NCI-H526 (cell line): ENCODE measurements at places on chromosomes 4 and X.

DNA sequence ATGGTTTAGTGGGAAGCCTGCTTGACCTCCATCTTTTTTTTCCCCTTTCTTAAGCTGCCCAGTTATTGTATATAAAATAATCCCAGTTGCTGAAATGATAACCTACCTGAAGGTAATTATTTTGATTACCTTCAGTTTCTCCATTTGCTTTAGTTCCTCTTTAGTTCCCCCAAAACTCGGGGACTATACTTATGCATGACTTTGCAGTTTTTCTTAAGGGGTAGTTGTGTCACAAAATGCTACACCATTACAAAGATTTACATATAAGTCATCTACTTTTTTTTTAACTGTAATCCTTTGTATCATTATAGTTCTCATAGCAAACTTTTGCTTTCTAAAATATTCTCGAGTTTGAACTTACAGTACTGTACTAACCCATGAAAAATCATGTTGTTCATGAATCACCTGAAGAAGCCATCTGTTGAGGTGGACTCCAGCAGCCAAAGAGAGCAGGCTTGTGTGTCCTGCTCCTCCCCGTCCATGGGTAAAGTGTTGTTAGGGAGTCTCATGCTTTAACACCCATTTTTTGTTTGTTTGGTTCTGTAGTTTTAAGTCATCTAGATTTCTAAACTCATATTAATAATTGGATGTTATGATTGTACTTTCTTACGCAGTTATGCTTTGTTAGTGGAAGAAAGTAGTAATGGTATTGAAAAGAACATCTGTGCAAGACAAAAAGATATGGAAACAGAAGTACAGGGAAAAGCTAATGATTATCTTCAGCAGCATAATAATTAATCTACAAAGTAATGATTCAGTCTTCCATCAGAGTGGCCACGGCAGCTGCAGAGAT is 34.6 kb downstream of the HADH start:
- no peak for DNase-seq

GRCh38 chr4:181728305-181728966 is 514.8 kb upstream of the TENM3 start:
- DNase-seq, result no peak

DNA sequence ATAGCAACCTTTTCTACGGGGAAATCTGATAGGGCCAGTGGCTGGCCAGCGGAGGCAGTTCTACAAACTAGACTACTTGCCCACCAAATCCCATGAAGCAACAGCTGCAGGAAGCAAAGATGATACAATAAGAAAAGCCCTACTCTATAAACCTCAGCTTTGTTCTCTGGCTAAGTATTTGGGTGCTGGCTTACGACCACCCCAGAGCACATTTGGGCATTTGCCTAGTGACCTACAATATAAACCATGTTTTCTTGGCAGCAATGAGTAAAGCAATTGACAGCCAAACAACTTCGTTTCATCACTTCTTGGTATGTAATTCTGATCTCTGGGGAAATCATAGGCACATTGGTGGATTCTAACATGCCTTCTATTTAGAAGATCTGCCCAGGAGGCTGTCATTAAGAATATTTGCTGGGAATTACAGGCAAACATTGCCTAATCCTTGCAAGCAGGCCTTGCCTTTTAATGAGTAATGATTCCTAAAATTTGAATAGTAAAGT is 7.5 kb upstream of the LHFPL1 start:
- DNase-seq, result no peak

DNA sequence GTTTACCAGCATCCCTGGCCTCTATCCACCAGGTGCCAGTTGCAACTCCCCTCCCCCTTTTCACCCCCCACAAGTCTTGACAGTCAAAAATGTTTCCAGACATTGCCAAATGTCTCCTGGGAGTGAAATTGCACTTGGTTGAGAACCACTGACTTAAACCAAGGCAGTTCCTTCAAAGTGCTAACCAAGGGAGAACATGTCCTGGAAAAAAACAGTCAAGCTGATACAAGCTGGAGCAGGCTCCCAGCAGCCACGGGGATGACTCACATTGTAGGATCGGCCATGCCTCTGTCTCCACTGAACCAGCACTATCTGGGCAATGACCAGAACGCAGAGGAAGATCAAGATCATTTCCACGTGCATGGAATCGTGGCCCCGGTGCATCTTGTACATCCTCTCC is 11.4 kb downstream of the RNF175 start:
- DNase-seq, result no peak

DNA sequence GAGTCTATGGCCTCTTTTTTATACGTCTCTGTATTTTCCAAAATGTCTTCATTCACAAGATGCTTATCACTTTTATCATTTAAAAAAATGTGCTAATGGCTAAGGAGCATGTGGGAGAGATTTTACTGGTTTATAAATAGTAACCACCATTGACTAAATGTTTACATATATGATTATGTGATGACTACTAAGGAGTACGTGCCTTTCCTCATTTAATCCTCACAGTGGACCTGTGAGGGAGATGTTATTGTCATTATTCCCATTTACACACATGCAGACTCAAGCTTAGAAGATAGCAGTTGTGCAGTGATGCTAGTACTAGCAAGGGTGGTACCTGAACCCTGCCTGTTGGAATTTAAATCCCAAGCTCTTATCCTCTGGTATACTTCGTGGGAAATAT is 2.4 kb downstream of the SRD5A3 start:
- no peak for DNase-seq

GRCh38 chr4:2469192-2469984 is 482 bp downstream of the RNF4 start:
- no peak for DNase-seq
